HT1080 (cell line): ENCODE measurements at places on chromosomes 12 and 14.

GRCh38 chr12:128068211-128068610, 198.8 kb upstream of the TMEM132C start:
- DNase-seq, result no peak

GRCh38 chr14:35741345-35742031, 67.6 kb downstream of the RALGAPA1 start:
- no peak for DNase-seq

DNA sequence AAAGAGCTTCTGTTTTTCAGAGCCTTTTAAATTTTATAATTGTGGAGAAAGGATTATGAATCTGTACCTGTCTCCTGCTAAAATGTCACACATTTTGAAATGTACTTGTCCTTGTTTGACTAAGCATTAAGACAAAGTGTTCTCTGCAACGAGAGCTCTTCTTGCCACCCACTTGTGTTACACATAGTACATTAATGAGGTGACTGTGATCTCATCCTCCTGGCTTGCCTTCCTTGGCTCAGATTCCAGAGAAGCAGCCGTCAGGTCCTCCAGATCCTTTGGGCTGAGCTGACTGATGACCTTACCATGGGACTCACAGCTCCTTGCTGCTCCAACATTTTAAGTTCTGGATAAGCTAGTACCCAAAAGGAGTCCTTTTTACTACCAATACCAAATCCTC, 81.4 kb downstream of the BBS10 start:
- DNase-seq, result peak; percentile 76

DNA sequence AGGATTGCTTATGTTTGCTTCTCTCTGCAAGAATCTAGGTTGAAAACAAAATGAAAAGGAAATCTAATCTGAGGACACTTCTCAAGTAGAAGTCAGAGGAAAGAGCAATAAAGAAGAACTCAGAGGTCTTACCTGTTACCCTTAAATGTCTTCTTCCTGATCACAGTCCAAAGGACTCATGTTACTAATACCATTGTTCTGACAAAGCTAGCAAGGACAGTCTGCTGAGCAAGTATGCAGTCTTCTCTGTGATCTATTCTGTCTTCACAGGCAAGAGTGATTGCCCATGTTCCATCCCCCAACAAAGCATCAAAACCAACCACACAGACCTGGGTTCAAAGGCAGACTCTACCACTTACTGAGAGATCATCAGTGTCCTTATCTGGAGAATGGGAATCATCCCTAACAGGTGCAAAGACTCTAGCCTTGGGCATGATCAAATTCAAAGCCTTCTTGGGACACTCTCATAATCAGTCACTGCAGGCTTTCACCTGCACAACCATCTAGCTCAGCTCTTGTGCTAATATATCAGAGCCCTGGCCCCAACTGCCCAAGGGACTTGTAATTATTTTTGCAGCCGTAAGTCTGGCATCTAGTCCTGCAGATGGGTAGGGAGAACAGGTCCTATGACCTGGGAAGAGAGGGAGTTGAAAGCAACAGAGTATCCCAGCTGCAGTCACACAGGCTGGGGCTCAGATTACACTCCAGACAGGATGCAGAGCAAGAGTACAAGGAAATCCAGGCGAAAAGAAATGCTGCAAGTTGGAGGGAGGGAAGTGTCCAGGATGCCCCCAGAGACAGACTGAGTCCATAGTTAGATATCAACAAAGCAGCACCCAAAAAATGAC, 97.9 kb upstream of the NUDT4 start:
- DNase-seq, result peak; percentile 36

GRCh38 chr12:47822401-47822800, 2.7 kb upstream of the HDAC7 start:
- DNase-seq, result no peak

- DNase-seq, result no peak
Observed at GRCh38 chr12:31412292-31412801, 86.4 kb upstream of the SINHCAF start.

DNA sequence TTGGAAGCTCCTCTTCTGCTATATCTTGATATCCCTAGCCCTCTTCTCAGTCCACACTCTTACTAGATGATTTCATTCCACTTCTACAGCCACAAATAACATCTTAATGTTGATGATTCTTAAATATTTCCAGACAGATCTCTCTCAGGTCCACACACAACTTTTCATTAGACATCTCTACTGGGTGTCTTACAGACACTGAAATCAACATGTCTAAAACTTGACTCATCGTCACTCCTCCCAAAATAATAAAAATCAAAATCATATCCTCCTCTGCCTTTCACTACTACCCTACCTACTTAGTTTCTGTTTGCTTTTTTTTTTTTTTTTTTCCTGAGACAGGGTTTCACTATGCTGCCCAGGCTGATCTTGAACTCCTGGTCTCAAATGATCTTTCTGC, 11.9 kb downstream of the PRDM4 start:
- peak; percentile 61 for DNase-seq

GRCh38 chr12:100610666-100611430, 37.4 kb downstream of the GAS2L3 start:
- no peak for DNase-seq

DNA sequence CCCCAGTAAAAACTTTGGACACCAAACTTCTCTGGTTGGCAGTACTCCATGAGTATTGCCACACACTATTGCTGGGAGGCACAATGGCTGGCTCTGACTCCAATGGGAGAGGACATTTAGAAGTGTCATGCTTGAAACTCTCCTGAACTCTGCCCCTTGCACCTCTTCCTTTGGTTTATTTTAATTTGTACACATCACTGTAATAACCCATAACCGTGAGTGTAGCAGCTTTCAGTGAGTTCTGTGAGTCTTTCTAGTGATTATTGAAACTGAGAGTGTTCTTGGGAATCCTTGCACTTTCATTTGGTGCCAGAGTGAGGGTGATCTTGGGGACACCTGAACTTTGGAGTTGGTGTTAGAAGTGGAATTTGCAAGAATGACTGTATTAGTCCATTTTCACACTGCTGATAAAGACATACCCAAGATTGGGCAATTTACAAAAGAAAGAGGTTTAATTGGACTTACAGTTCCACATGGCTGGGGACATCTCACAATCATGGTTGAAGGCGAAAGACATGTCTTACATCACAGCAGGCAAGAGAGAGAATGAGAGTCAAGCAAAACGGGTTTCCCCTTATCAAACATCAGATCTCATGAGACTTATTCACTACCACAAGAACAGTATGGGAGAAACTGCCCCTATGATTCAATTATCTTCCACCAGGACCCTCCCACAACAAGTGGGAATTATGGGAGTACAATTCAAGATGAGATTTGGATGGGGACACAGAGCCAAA, 41.3 kb upstream of the CEP83 start:
- DNase-seq, result no peak

DNA sequence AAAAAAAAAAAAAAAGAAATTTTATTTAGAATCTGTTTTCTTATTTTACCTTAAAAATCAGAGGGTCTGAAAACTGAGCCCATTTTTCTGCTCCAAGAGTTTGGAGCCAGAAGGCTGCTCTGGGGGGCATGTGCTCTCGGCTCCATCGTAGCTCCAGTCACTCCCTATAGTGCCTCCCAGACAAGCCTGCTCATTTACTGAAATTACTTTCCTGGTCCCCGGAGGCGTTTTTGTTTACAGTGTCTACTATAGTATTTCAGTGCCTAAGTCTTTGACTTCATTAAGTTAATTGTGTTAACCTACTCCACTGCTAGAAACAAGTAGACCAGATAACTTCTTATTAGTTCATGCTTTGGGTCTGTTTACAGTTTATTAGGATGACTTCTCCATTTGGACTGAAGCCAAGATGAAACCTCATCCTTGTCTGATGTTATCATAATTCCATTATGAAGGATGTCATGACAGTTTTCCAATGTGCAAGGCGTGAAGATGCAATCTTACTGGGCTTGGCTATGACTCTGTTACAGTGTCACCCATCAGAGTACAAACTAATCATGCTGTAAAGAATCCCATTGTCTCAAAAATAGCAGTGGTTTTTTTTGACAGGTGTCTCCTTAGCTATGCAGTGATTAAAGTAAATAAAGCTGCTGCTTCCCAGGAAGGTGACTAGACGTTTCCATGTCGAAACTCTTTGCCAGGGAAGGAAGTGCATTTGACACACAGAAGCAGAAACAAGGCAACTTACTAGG, 182.3 kb downstream of the TMEM132C start:
- no peak for DNase-seq

DNA sequence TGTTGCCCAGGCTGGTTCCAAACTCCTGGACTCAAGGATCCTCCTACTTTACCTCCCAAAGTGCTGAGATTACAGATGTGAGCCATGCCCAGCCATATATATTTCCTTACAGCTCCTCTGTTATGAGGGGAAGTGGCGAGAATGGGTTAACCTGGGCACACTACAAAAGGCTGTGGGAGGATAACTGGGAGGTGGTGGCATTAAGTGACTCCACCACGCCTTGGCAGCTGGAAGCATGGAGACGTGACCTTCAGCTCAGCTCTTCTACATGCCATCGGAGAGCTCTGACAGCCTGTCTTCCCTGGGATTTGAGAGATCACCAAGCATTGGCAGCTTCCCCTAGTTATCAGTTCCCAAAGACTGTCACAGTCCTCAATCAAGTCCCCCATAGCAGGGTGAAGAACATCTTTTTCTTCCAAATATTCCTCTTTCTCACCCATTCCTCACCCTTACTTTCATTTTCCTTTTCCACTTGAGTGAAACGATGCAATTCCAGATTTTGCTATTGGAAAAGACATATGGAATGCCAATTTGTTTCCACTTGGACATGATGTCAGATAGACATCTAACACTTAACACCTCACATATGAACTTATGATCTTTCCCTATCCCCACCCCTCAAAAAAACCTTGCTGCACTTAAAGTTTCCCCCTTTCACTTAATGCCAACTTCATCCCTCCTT, 48.5 kb downstream of the PHLDA1 start:
- DNase-seq, result no peak

- peak; percentile 54 for DNase-seq
Observed at GRCh38 chr14:68661226-68662225, 131.3 kb downstream of the ZFP36L1 start.

DNA sequence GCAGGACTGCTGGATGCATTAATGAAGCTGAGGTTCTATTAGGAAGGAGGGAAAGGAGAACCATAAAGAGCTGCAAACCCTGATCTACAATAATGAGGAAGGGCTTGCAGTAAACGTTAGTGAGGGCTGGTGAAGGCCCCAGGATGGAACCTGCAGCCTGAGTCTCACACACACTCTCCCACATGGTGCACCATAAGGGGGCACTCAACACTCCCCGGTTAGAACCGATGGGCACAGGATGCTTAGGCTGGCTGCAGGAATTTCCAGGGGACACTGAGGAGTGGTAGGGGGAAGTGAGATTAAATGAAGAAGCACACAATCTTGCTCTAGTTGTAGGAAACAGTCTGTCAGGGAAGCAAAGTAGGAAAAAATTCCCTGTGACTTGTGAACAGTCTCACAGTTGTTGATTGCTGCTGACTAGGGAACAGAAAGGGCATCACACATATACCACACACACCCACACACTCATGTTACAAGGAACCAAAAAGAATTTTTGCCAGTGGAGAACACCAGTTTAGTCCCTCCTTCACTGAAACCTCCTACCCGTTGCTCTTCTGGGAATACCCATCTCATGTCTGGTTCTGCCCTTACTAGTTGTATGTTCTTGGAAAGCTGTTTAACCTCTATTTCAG, 56.2 kb upstream of the FERMT2 start:
- no peak for DNase-seq

- no peak for DNase-seq
Observed at GRCh38 chr14:83594874-83595273, 1935.1 kb upstream of the FLRT2 start.

GRCh38 chr14:68513137-68513536, 279.7 kb downstream of the ZFP36L1 start:
- DNase-seq, result no peak

- DNase-seq, result no peak
Observed at GRCh38 chr12:42481368-42481767, 108.2 kb downstream of the PRICKLE1 start.

- no peak for DNase-seq
Observed at GRCh38 chr14:37588667-37588955, 6.4 kb downstream of the FOXA1 start.

GRCh38 chr14:97025722-97026121, 228.5 kb downstream of the VRK1 start:
- DNase-seq, result no peak

- DNase-seq, result no peak
Observed at GRCh38 chr12:130791629-130792028, 47.4 kb downstream of the STX2 start.
